NCI-H1105 treated with DMSO at 0.1 percent for 48 hours (cell line): ENCODE measurements at places on chromosomes 4 and X.
A peak's percentile ranks its signal among the peaks of the same experiment; 100 is the strongest.

DNA sequence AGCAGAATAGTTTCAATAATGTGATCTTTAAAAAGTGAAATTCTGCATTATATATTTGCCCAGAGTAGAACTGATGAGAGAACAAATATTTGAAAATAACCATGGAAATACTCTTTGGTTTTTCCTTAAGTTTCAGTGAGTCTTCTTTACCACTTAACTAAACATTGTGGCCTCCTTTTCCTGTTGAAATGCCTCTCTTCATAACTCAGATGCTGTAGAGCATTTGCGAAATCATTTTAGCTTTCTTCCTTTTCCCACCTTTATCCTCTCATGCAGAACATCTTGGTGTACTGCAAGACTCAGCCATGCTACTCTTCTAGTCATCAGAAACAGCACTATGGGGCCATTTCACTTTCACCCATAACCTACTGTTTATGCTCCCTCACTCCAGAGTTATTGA is 48.2 kb downstream of the CASK start:
- DNase-seq: no peak

DNA sequence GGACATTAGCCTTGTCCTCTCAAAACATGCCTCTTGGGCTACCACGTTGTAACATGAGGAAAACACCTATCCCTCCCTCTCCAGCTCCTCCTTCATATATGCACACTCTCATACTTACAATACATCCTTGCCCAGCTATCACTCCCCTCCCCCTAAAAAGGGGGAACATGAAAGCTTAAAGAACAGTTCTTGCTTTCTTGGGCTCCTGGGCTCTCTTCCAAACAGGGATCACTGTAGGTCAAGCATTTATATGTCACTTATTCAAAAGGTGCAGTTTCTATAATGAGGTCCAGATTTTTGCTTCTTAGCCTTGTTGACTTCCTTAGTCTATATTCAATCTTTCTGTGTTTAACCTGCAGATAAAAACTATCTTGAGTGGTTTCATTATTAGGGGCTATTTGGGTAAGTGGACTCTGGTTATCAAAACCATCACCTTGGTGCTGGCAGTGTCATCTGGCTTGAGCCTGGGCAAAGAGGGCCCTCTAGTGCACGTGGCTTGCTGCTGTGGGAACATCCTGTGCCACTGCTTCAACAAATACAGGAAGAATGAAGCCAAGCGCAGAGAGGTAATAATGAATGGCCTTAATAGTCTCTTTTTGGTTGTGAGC is 119.4 kb downstream of the AKAP4 start:
- DNase-seq: peak; percentile 33

DNA sequence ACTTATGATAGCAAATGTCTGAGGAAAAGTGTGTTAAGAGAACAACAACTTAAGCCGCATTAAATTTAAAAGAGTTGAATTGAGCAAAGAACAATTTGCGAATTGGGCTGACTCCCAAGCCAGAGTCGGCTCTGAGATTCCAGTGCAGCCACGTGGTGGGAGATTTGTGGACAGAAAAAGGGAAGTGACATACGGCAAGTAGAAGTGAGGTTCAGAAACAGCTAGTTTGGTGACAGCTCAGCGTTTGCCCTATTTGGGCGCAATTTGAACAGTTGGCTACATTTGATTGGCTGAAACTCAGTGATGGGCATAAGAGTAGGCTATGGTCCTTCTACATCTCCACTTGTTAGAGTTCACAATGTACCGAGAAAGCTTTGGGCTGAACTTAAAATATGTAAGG is 124.0 kb downstream of the PRKX start:
- no peak for DNase-seq

DNA sequence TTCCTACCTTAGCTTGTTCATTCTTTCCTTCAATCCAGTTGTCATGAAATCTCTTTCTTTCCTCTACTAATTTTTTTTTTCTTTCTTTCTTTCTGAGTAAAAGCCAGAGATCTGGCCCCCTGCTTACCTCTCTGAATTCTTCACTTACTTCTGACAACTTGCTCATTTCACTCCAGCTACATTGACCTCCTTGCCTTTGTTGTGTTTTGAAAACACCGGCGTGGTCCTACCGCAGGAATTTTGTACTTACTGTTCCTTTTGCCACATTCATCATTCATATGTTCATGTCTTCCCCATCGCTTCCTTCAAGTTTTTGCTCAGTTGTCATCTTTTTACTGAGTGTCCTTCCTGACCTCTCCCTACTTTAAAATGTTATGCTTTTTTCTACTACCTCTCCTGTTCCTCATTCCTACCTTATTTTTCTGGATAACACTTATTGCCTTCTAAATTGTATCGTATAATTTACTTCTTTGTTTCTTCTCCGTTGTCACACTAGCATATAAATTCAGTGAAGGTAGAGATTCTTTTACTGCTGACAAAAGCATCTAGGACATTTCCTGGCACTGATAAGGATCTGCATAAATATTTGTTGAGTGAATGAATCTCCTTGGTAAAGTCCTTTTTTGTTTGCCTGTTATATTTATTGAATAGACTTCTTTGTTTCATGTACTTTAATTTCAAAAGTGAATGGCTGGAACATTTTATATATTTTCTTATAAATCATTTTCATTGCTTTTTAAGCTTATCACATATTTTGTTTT is 74.4 kb downstream of the NFKB1 start:
- no peak for DNase-seq

DNA sequence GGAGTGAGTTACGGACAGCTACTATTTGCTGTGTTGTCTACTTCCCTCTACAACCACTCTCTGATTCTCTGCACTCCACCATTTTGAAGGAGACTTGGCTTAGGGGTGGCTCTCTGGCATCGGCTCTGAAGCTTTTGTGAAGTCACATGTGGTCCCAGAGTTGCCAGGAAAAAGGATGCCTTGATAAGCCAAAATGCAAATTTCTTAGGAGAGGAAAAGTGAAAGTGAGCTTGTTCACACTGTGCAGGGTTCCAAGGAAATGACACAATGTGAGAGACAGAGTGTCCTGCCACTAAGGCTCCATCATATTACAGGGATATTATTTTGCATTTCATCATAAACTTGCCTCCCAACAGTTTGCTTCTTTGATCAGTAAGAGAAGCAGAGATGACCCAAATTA is 7.2 kb downstream of the PHOX2B start:
- DNase-seq: no peak

DNA sequence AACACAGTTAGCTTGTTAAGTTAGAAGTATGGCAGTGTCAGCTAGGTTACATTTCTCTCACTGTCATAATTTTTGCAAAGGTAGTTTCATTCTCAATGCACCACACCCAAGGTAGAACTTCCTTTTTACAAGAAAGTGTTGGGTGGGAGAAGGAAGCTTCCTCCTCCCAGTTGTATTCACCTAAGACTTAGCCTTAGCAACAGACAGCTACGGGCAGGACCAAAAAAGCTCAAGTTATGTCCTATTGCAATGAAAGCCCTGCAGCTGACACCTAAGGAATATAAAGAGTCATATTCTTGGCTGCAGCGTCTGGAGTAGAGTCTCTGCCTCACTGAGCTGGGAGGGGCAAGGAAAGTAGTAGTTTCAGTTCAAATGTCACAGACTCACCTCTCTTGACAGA is 25.1 kb upstream of the PRDM8 start:
- DNase-seq: no peak

DNA sequence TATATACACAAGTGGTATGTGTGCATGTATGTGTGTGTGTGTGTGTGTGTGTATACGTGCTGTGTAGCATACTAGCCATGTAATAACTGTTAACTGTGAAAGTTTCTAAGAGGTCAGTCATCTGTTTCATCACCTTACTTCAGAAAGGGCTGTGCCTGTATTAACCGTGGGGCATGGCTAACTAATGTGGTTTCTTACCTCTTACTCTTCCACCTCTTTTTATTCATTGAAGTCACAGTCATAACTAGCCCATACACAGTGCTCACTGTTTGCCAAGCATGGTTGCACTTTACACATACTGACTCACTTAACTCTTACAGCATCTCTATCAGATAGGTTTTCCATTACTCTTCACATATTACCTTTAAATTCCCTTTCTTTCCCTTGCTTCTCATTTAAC is 23.7 kb upstream of the LRAT start:
- DNase-seq: no peak
